Activated CD4-positive, alpha-beta T cell treated with anti-CD3 and anti-CD28 coated beads, Interleukin-2, amount 10 ng/mL, durations not matched to agents 24 days and 14 days (primary cell): ENCODE measurements at places on chromosomes 6 and 20.

GRCh38 chr6:149037051-149037671, 280.4 kb upstream of the TAB2 start:
- DNase-seq, result no peak

- no peak for DNase-seq
Measured at GRCh38 chr6:145569140-145569539, 166.2 kb downstream of the EPM2A start.

DNA sequence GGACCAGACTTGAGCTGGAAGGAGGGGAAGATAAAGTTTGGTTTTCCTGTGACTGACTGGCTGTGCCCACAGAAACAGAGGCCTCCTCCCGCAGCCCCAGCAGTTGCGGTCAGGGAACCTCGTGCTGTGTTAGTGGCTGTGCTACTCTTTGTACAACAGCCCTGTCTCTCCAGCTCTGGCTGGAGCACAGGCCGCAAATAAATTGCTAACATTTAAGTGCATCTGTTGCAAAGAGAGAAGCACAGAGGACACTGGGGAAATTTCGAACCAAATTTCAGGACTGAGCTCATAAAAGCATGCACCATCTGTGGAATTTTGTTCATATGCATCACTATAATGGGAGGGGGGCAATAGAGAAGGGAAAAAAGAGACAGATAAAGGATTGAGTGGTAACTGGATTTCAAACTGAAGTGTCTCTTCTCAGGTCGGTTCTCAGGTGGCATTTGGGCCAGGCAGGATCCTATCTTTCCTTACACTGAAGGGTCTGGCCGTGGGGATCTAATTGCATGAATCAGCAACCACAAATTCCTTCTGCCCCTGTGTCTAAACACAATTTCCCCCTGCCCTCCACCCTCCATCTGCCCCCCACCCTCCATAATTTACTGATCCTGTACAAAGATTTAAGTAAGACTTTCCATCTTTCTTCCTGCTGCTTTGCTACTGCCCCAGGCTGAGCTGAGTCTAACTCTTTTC, 88.9 kb upstream of the ATXN1 start:
- no peak for DNase-seq

- no peak for DNase-seq
Measured at GRCh38 chr6:68652117-68652536, 17.0 kb downstream of the ADGRB3 start.

- DNase-seq, result no peak
Measured at GRCh38 chr20:62376112-62377063, 9.3 kb upstream of the LAMA5 start.

DNA sequence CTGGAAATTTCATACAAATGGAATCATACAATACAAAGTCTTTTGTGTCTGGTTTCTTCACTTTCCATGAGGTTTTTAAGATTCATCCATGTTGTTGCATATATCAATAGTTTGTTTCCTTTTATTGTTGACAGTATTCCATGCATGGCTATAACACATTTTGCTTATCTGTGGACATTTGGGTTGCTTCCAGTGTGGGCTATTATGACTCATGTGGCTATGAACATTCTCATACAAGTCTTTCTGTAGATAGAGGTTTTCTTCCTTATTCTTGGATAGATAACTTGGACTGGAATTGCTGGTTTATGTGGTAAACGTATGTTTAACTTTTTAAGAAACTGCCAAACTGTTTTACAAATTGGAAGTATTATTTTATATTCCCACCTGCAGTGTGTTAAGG, 30.0 kb upstream of the KIF6 start:
- DNase-seq, result no peak

- no peak for DNase-seq
Measured at GRCh38 chr20:23234311-23235078, 116.1 kb upstream of the NXT1 start.

- no peak for DNase-seq
Measured at GRCh38 chr6:49739423-49739822, 4.8 kb downstream of the CRISP3 start.
